ENCODE measurements at places on chromosomes 11 and 22.

- no peak for DNase-seq
These were observed 6.4 kb downstream of the CCDC89 start for GRCh38 chr11:85679576-85679975.

- DNase-seq, result peak; percentile 16
These were observed 1.6 kb upstream of the PLXNB2 start for GRCh38 chr22:50308986-50309600.

DNA sequence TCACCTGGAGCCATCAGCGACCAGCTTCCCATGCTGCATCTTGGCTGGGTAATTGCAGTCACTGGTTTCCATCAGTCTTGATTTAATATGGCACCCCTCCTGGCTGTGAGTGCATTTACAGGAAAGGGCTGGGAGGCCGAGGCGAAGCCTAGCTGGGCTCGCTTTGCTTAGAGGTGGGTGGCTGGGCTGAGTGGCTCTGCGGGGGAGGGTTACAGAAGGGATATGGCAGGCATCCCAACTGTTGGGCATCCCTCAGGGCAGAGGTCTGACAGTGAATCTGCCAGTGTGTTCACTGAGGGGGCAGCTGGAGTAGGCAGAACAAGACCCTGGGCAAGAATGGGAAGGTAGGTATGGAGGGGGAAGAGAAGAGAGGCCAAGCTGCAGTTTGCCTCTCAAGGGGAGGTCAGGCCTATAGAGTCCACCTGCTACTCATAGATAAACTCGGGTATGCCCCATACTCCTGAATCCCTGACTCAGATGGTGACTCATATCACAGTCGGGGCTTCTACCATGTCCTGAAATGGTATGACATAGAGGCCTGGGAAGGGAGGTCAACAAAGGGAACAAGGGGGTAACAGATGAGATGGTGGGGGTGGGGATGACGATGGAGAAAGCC lies 77.5 kb upstream of the PHOX2A start:
- DNase-seq, result no peak

- DNase-seq, result no peak
These were observed 321.0 kb downstream of the NTM start for GRCh38 chr11:131691181-131692041.

DNA sequence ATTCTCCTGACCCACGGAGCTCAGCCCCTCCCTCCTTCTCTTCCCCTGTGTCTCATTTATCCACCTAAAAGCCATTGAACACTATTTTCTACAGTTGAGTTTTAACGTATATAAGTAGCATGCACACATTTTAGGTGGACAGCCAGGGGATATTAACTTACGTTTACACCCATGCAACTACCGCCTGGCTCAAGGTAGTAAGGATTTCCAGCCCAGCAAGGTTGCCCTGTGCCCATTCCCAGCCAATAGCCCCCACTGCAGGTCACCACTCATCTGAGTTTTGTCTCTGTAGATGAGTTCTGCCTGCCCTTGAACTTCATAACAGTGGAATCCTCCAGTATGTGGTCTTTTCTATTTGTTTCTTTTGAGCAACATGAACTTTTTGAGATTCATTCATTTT lies 65.4 kb downstream of the SMIM38 start:
- no peak for DNase-seq

DNA sequence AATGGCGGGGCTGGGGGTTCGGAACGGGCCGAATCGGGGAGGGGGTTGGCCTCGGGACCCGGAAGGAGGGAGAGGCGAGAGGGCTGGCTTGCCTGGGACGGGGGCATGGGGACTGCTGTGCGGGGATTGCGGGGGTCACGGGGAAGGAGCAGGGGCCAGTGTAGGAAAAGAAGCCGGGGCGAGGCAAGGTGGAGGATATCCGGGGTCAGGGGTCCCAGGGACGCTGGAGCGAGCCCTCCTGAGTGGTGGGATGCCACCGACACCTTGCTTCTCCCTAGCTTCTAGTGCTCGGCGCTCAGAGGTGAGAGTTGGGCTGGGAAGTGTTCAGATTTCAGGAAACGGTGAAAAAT lies 426 bp upstream of the GDPD5 start:
- DNase-seq, result no peak

GRCh38 chr11:45896422-45896984 lies 10.6 kb downstream of the FREY1 start:
- peak; percentile 54 for DNase-seq

DNA sequence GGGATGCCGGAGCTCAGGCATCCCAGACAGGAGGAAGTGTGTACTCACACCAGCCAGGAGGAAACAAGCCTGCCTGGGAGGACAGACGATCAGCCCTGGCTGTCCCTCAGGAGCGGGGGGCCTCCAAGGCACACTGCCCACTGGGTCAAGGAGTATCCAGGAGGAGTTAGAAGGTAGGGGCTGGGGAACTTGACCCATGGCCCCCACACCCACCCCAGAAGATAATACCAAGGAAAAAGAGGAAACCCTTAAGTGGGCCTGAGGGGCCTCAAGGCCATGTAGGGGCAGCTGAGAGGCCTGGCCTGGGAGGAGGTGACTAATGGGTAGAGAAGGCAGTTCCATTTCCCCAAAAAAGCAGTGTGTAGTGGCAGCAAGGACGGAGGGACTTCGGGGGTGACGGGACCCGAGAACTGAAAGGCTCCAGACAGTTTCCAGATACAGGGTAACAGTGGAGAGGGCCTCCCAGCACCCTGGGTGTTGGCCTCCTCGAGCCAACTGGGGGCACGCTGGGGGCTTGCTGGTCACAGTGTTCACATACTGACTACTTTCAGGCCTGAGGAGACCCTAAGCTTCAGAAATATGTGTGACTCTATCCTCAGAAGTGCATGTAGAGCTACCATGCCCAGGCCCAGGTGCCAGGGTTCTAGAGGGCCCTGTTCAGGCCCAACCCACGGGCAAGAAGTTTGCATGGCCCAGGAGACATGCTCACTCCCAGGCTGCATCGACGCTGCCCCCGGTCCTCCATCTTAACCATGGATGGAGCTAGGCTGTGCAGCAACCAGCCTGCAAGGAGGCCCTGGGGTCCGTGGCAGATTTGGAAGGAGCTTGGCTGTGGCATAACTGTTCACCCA lies 75.7 kb upstream of the PITPNB start:
- no peak for DNase-seq

DNA sequence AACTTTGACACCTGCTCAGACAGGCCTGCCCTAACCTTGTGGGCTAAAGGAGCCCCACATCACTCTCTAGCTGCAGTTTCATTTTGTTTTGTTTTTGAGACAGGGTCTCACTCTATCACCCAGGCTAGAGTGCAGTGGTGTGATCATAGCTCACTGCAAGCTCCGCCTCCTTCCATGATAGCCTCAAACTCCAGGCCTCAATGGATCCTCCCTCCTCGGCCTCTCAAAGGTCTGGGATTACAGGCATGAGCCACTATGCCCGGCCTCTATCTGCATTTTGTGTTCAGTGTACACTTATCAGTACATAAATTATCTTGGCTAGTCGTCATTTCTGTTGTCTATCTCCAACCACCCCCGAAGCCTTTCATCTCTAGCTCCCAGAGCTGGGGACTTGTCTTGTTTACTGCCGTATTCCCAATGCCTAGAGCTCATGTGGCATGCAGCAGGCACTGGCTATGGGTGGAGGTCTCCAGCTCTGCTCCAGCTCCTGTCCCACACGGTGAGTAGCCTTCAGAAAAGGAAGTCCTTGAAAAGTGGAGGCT lies 22.1 kb upstream of the PEX26 start:
- no peak for DNase-seq

DNA sequence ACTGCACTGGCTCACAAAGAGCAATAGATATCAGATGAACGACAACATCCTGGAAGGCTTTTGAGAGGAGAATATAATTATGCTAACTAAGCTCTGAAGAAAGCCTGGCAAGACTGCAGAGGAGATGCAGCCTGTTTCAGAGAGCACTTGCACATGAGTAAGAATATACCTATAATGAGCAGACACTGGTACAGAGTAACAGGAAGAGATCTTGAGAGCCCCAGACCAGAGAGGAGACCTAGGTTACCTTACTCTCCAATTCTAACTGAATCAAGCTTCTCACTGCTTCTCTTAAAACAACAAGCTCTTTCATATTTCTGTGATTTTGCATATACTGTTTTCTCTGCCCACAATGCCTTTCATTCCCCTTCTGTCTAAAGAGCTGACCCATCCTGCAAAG lies 66.5 kb downstream of the FAM168A start:
- no peak for DNase-seq

DNA sequence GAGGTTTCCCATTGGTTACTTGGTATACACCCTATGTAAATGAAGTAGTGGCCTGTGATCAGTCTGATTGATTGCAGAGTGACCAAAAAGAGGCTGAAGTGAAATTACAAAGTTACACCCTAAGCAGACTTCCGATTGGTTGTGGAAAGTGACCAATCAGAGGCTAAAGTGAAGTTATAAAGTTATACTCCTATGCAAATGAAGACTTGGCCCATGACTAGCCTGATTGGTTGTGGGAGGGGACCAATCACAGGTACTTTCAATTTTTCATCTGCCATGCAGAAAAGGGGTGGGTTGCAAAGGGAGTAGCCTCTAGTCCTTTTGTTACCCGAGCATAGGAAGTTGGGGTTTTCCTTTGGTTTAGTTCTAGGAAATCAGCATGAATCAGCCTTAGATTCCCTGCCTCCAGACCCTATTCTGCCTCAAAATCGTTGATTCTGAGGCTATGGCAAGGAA lies 18.1 kb upstream of the CSTF3 start:
- no peak for DNase-seq

DNA sequence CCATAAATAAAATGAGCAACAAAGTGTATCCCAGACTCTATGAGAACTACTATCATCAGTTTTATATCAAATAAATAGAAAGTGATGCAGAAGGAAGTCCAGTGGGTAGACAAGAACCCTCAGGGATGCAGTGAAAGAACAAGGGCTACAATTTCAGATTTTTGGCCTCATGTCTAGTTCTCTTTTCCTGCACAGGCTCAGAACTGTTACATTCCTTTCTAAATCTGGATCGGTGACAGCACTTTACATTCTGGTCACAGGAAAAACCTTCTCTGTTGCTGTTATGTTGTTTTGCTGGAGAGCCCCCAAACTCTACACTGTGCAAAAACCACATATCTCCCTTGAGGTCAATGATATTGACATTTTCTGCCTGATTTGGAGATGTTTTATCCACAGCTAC lies 108.8 kb upstream of the ANO5 start:
- DNase-seq, result no peak

- DNase-seq, result no peak
These were observed 46.1 kb downstream of the PISD start for GRCh38 chr22:31615940-31616314.

GRCh38 chr11:119907122-119907851 lies 178.3 kb upstream of the NECTIN1 start:
- DNase-seq, result no peak

DNA sequence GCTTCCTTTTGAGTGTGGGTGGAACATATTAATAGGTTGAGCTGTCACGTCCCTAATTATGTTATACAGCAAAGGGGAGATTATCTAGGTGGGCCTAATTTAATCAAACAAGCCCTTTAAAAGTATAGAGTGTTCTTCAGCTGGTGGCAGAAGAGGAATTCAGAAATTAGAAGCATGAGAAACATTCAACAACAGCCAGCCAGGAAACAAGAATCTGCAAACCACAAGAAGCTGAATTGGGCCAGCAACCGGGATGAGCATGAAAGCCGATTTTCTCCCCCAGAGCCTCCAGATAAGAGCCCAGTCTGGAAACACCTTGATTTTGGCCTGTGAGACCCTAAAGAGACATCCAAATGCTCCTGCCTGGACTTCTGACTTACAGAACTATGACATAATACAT lies 105.8 kb upstream of the LDLRAD3 start:
- no peak for DNase-seq

GRCh38 chr11:130847517-130847916 lies 68.8 kb downstream of the SNX19 start:
- no peak for DNase-seq

DNA sequence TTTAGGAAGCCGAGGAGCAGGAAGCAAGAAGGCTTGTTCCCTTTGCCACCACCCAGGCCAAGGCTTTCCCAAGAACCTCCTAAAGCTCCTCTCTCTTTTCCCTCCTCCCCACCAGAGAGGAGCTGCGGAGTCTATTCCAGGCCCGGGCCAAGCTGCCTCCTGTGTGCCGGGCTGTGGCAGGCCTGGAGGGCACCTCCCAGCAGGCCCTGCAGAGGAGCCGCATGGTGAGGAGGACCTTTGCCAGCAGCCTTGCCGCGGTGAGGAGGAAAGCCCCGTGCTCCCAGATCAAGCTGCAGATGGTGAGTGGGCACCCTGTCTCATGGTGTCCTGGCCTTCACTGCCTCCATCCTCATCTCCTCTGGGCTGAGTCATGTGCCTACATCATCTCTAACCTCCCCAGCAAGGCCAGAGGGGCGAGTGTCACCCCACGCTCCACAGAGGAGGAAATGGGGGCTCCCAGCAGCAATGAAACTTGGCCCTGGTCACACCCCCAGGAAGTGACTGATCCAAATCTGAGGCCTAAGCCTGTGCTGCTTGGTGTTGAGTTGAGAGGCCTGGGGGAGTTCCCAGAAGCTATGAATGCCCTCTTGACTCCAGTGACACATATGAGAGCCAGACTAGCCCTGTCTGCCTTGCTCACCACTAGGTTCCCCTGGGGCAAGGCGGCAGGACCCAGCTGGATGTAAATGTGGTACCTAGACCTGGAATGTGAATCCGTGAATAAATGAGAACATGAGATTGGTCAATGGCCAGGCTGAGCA lies 104.2 kb downstream of the MYO18B start:
- no peak for DNase-seq

DNA sequence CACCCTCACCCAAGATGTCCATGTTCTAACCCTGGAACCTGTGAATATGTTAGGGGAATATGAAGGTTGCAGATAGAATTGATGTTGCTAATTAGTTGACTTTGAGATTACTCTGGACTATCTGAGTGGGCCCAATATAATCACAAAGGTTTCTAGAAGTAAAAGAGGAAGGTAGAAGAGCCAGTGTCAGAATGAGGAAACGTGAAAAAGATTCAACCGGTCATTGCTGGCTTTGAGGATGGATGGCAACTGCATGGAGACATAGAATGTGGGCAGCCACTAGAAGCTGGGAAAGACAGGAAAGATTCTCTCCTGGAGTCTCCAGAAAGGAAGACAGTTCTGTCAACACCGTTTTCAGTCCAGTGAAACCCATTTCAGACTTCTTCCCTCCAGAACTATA lies 86.6 kb downstream of the CLPB start:
- DNase-seq, result no peak

- DNase-seq, result no peak
These were observed 10.8 kb downstream of the MARK2 start for GRCh38 chr11:63849691-63850090.

- peak; percentile 55 for DNase-seq
These were observed at the start of gene GUCY1A2 for GRCh38 chr11:107018219-107018901. Gene GUCY1A2 (minus strand): TSS chr11:107018476. CDS start chr11:107018055, 421 bp downstream.

- DNase-seq, result no peak
These were observed 6.4 kb downstream of the HIPK3 start for GRCh38 chr11:33263549-33263948.

- no peak for DNase-seq
These were observed 18.8 kb downstream of the SC5D start for GRCh38 chr11:121311373-121311772.

All from globus pallidus (tissue), 1 donor.